GDM1 (cell line): ENCODE measurements at places on chromosomes 4 and X.

GRCh38 chr4:52588771-52589591 lies 70.1 kb downstream of the USP46 start:
- peak; percentile 30 for DNase-seq

- DNase-seq = no peak
Observed at GRCh38 chrX:78957768-78958130, 12.6 kb downstream of the P2RY10 start.

GRCh38 chrX:55004231-55004630 lies 4.1 kb downstream of the APEX2 start:
- no peak for DNase-seq

GRCh38 chr4:590313-590841 lies 14.3 kb upstream of the TMEM271 start:
- DNase-seq = no peak

- DNase-seq = no peak
Observed at GRCh38 chr4:123869286-123870215, 473.0 kb downstream of the SPRY1 start.

GRCh38 chrX:73266766-73267165 lies 52.1 kb upstream of the NAP1L2 start:
- DNase-seq = no peak

DNA sequence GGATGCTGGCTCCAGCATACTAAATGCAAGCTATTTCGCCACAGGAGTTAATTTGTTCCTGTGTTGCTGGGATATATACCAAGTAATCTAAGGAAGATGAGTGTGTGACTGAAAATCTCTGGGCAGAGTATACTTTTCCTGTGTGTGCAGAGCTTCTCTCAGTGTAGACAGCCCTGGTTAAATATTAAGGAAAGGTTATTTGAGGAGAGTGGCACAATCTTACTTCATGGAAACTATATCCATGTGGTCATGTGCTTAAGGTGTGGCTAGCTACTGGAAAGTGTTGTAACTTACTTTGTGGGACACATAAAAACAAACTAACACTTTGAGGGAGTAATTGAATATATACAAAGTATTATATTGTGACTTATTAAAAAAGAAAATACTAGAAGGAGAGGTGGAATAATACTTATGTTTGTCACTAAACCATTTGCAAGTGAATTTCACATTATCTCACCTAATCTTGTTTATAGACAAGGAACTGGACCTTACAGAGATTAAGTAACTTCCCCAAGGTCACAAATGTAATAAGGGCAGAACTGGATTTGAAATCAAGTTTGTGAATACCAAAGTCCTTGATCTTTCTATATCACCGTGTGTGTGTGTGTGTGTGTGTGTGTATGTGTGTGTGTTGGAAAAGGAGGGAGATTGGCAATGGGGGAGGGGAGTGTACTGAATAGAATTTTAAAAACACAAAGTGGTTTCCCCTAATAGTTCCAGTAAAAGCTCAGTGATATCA lies 408.2 kb upstream of the NR3C2 start:
- no peak for DNase-seq

- no peak for DNase-seq
Observed at GRCh38 chrX:16838202-16839066, 31.7 kb downstream of the RBBP7 start.

- no peak for DNase-seq
Observed at GRCh38 chr4:29852537-29852936, 867.6 kb upstream of the PCDH7 start.

DNA sequence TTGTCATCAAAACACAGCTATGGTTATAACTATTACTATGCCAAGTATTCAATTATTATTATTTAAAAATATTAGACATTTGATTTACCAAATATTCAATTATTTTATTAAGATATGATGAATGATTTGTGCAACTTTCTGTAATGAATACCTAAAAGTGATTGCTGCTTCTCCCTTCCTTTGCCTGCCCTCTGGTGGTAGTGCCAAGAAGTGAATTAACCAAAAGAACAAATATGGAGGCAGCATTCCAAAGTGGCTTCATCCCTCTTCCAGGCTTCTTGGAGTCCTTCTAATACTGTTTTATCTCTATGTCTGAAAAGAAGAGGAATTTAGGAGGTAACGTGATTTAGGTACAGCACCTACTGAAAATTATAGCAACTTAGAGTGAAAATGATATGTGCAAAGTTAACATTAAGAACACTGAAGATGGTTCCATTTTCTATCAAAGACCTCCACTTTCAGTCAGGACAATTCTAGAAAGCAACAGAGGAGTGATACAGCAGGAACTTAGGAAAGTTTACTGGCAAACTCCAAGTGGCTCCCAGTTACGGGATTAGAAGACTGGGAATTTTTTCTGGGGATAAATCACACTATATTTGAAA lies 43.0 kb downstream of the ENPEP start:
- no peak for DNase-seq

- no peak for DNase-seq
Observed at GRCh38 chr4:10810411-10810810, 125.8 kb upstream of the CLNK start.

DNA sequence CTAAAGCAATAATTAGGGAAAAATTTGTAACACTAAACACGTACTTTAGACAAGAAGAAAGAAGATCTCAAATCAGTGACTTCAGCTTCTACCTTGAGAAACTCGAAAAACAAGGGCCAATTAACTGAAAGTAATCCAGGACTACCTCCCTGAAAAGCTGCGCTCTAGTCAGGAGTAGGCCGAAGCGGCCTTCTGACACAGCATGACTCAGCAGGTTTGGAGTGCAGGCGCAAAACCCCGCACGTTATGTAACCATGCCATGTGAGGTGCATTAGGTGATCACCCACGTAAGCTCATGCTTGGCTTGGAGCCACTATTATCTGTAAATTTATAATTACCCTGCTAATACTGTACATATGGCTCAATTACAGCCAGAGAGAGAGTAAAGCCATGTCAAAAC lies 52.8 kb upstream of the CCDC149 start:
- no peak for DNase-seq

GRCh38 chr4:89356086-89356485 lies 48.5 kb upstream of the GPRIN3 start:
- no peak for DNase-seq

GRCh38 chrX:14030174-14030530 lies 460 bp upstream of the GEMIN8 start:
- DNase-seq = no peak

- no peak for DNase-seq
Observed at GRCh38 chrX:1361910-1362309, 25.3 kb downstream of the IL3RA start.

DNA sequence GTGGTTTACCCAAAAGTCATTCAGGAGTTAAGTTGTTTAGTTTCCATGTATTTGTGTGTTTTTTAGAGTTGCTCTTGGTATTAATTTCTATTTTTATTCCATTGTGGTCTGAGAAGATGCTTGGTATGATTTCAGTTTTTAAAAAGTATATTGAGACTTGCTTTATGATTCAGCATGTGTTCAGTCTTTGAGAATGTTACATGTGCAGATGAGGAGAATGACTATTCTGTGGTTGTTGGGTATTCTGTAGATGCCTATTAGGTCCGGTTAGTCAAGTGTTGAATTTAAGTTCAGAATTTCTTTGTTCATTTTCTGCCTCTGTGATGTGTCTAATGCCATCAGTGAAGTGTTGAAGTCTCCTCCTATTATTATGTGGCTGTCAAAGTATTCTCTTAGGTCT lies 249.4 kb downstream of the ARHGAP10 start:
- no peak for DNase-seq

DNA sequence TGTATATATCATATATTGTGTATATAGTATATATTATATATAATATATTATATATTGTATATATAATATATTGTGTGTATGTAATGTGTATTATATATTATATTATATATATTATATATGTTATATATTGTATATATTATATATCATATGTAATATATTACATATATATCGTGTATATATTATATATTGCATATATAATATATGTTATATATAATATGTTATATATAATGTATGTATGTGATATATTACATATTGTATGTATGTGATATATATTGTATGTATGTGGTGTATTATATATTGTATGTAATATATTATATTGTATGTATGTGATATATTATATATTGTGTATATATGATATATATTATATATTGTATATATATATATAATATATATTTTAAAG lies 30.5 kb downstream of the RAB40A start:
- no peak for DNase-seq

GRCh38 chr4:139910106-139910505 lies 243.9 kb downstream of the MAML3 start:
- DNase-seq = no peak

GRCh38 chr4:183335369-183335940 lies 13.2 kb upstream of the CLDN24 start:
- no peak for DNase-seq

GRCh38 chrX:31872007-31872406 lies 800.2 kb upstream of the FTHL17 start:
- no peak for DNase-seq

DNA sequence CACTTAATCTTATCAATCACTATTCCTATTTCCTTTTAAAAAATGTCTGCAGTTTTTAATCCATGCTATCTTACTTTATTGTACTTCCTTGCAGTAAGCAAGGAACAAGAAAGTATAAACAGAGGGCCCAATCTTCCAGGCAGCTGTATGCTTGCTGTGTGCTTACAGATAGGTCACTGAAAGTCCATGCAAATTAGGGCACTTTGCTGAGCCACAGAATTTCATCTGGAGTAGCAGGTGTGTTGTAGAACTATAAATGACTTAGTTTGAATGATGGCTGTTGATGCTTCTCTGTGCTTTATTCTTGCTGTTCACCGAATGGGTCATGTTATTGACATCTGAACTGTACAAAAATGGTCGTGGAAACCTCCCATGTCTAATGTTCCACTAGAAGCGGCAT lies 154.6 kb downstream of the ATOH1 start:
- DNase-seq = no peak

DNA sequence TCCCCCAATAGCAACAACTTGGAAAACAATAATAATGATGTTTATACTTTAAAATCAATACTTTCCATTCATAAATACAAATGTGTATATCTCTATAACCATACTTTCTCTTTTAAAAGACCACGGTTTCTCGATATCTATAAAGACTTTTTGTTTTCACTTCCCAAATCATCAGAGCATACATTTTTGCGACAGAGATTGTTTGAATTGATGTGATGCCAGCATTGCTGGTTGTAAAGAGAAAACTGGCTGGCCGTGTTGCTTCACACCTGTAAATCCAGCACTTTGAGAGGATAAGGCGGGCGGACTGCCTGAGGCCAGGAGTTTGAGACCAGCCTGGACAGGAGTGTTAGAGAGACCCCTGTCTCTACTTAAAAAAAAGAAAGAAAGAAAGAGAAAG lies 77.6 kb upstream of the ZNF518B start:
- no peak for DNase-seq

GRCh38 chrX:36443007-36443406 lies 523.5 kb downstream of the CFAP47 start:
- no peak for DNase-seq

GRCh38 chr4:2330091-2331042 lies 68.5 kb upstream of the MXD4 start:
- no peak for DNase-seq

DNA sequence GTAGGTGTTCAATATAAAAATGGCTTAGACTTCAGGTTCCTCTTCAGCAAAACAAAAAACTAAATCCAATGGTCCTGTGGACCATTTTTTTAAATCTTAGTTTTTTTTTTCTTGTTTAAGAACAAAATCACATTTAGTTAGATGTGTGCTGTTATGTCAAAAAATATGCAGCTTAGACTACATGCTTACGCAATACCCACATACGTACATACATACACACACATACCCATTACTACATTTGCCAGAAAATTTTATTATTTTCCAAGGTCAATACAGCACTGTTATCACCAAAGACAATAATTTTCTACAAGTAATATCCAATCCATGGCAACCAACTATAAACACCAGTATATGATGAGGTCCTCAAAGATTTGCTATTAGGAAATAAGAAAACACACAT lies 144.1 kb downstream of the PDGFC start:
- DNase-seq = no peak

GRCh38 chr4:81605271-81605670 lies 133.6 kb upstream of the RASGEF1B start:
- DNase-seq = no peak

DNA sequence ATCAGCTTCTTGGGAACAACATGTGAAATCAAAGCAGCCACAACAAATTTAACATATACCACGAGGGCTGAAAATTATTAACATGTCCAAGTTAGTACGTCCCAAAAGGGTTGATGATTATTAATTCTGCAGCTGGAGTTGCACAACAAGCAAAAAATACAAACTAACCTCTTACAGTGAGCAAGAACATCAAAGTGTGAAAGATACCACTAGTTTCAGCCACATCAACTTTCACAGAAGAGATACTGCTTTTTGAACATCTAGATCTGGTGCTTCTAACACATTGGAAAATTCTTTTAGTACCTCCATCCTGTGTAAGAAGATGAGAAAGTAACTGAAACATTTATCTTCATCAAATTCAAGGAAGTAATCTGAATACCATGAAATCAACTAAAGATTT lies 334.1 kb downstream of the PCDH7 start:
- no peak for DNase-seq

- DNase-seq = no peak
Observed at GRCh38 chrX:118579417-118579816, 83.8 kb downstream of the DOCK11 start.

GRCh38 chr4:104500442-104500841 lies 5.7 kb upstream of the CXXC4 start:
- DNase-seq = no peak

GRCh38 chrX:125175991-125176584 lies 143.6 kb upstream of the TEX13C start:
- DNase-seq = no peak

DNA sequence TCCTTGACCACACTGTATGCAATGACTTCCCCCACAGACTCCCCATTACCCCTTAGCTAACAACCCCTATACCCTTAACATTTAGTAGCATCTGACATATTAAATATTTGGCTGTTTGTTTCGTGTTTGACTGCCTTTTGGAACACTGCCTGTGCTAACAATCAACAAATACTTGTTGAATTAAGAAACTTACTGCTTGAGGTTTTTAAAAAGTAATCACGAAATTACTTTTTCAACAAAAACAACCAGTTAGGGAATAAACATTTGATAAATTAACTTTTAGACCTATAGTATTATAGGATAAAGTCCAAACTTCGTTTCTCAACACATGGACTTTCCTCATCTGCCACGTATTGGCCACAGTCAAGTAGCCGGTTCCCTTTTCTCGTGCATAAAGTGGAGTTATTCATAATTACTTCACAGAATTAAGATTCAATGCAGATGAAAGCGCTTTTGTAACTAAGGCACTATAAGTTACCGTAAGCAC lies 555 bp upstream of the ELMOD2 start:
- DNase-seq = no peak

GRCh38 chrX:71541210-71542022 lies 8.5 kb downstream of the OGT start:
- no peak for DNase-seq

DNA sequence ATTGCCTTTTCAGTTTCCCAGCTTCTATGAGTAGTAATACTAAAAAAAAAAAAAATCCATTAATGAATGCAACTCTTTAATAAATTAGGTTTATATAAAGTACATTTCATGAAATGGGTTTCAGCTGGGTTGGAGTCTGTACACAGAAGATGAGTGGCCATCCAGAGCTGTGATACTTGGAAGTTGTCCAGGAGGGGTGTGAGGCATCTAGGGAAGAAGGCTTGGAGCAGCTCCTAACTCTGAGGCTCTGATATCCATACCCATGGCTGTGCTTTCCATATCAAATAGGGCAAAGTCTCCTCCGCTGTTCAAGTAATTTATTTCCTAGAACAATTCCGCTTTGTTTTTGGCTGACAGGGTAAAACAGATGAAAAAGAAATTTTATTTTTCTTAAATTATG lies 423.3 kb upstream of the TENM3 start:
- DNase-seq = no peak
